MM.1S (cell line): ENCODE measurements at places on chromosomes 13 and 19.

DNA sequence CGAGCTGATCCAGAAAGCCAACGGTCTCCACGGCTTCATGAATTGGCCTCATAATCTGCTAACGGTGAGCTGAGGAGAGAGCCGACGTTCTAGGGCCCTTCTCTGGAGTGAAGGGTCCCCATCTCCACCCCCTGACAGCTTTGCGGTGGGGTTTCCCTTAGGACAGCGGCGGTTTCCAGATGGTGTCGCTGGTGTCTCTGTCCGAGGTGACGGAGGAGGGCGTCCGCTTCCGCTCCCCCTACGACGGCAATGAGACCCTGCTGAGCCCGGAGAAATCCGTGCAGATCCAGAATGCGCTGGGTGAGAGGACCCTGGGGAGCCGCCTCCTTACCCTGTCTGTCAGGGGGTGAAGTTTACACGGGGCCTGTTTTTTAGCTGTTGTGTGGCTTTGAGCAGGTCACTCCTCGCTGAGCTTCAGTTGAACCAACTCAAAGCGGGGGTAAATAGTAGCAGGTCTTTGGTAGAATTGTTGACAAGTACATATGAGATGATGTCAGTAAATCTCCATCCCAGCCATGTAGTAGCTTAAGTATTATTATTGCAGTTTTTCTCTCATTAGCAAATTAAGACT lies 801 bp downstream of the QTRT1 start:
- peak overlapping the region; percentile 99 for H3K4me3 ChIP-seq
- H3K27me3 ChIP-seq: peaks cover 5% of the 10 kb centered on the region
- DNase-seq: peak; percentile 17
- peak overlapping the region; percentile 35; the same call in 1 of the 2 replicates for H3K27ac ChIP-seq

- no peaks in the 10 kb centered on the region; the same call in 1 of the 2 replicates for H3K36me3 ChIP-seq
- H3K27ac ChIP-seq: no peak overlapping the region
- DNase-seq: no peak
- H3K4me3 ChIP-seq: no peak overlapping the region
- H3K27me3 ChIP-seq: no peaks in the 10 kb centered on the region
- no peaks in the 10 kb centered on the region for H3K4me1 ChIP-seq
Observed at GRCh38 chr13:114082849-114083645, 49.4 kb downstream of the RASA3 start.

DNA sequence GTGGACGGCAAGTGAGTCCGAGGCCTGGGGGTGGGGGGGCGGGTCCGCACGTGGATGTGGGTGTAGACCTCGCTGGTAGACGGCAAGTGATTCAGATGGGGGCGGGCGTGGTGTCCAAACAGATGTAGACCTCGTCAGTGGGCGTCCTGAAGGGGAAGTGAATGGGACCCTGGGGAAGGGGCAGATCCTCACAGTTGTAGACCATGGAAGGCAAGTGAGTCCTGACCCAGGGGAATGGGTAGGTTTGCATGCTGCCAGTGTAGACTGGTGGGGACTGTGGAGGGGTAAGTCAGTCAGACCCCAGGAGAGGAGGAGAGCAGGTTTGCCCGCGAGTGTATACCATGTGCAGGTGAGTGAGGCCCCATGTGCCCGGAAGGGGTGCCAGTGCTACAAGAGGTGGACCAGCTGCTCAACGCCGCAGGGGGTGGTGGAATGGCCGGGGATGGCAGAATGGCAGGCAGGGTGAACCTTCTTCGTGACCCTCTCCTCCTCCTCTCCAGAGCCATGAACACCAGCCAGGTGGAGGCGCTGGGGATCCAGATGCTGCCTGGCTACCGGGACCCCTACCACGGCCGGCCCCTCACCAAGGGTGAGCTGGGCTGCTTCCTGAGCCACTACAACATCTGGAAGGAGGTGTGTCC lies 22.1 kb downstream of the COLGALT1 start:
- H3K4me1 ChIP-seq: no peaks in the 10 kb centered on the region
- H3K27me3 ChIP-seq: no peaks in the 10 kb centered on the region
- no peak for DNase-seq
- no peak overlapping the region for H3K4me3 ChIP-seq
- H3K27ac ChIP-seq: no peak overlapping the region
- no peaks in the 10 kb centered on the region for H3K36me3 ChIP-seq

- no peaks in the 10 kb centered on the region for H3K4me1 ChIP-seq
- H3K36me3 ChIP-seq: no peaks in the 10 kb centered on the region
- H3K27ac ChIP-seq: no peak overlapping the region
- DNase-seq: no peak
- H3K4me3 ChIP-seq: no peak overlapping the region
Observed at GRCh38 chr13:50672025-50672424, 171.5 kb downstream of the DLEU7 start.

DNA sequence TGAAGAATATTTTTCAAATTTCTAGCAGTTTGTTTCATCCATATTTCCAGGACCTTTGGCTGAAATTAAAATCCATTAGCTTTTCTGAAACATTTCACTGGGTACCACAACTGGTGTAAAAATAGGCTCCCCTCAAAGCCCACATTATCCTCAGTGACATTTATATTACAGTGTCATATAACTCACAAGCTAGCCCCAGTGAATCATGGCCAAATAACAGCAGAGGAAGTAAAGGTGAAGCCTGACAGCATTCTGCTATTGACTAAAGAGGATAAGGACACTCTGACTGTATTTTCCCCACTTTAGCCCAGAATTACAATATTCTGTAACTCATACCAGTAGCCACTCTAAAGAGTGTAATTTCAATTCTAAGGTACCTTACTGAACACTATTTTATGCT lies 21.9 kb downstream of the KCTD12 start:
- no peak for DNase-seq
- H3K27ac ChIP-seq: no peak overlapping the region
- no peaks in the 10 kb centered on the region for H3K27me3 ChIP-seq
- H3K4me3 ChIP-seq: no peak overlapping the region
- H3K4me1 ChIP-seq: no peaks in the 10 kb centered on the region
- H3K36me3 ChIP-seq: no peaks in the 10 kb centered on the region
